ENCODE measurements at places on chromosomes 7 and 10. TPM values are rescaled to one million over a fixed set of nuclear protein-coding genes. Genes with fewer than 3 reads are reported as not detected.

Gene OPTN
- total RNA-seq: 161 TPM

DNA sequence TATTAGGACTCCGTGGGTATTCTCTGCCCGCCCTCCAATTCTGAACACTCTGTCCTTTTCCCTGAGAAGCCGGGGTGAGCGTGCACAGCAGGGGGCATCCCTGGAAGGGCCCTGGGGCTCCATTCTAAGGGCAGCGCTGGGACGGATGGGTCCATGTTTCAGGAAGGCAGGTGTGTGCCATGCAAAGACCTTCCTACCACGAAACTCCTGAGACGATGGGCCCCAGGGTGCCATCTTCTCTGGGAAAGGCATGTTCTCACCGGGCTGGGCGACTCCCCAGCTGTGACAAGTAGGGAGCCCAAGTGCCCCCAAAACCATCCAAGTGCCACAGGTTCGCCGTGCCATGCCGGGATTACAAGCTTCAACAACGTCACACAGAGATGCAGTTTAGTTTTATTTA lies 256.7 kb downstream of the DNAJB6 start:
- DNase-seq: no peak

- no peak for DNase-seq
Observed at GRCh38 chr10:130757271-130757670, 554.2 kb downstream of the TCERG1L start.

Gene PTPRZ1
- total RNA-seq: 1.6 TPM

Gene SH2D4B
- total RNA-seq: not detected

Gene ATG9B
- total RNA-seq: 1.8 TPM

- no peak for DNase-seq
Observed at GRCh38 chr7:18268571-18268970, 227.0 kb upstream of the HDAC9 start.

- no peak for DNase-seq
Observed at GRCh38 chr10:45437587-45438465, 63.8 kb downstream of the ALOX5 start.

DNA sequence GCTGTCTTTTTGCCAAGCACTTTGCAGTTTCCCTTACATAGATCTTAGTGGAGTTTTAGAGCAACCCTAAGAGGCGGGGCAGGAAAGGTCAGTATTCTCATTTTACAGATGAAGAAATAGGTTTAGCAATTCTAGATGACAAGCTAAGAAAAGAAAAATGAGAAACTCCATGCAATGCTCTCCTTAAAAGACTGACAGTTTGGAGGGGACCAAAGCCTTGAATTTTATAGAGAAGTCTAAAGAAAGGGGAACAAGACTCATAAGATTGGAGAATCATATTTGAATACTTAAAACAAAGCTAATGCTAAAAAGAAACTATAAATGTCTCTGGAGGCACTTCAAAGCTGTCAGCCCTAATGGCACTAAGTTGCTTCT lies 19.6 kb downstream of the CEP55 start:
- no peak for DNase-seq

Gene MBLAC1
- total RNA-seq: 2.7 TPM

DNA sequence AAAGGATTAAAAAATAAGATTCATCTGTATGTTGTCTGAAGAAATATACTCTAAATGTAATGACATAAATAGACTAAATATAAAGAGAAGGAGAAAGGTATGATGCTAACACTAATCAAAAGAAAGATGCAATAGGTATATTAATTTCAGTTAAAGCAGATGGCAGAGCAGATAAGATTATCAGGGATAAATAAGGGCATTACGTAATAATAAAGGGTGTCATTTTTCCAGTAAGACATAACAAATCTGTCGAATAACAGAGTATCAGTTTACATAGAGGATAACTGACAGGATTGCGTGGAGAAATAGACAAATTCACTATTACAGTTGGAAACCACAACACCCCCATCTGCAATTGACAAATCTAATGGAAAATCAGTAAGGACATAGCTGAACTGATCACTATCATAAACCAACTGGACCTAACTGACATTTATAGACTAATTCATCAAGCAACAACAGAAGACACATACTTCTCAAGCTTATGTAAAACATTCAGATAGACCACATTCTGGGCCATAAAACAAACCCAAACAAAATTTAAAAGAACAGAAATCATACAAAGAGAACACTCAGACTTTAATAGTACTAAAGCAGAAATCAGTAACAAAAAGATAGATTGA lies 384.1 kb upstream of the COBL start:
- DNase-seq: no peak

Gene AKR1C4
- not detected for total RNA-seq

DNA sequence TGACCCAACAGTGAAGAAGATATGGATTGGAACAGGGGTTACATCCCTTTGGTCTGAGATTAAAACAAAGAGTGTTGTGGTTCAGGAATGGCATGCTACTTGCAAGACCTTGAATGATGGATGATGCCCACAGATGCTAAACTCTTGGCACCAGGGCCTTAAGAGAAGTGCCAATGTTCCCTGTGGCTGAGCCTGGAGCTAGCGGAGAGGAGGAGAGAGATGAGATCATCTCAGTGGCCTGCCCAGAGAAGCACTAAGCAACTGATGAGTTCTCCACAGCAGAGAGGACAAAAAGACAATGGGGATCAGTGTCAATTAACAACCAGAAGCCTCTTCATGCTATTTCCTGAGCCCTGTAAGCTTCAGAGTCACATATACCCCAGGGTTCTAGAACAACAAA lies 97.8 kb downstream of the ELAPOR2 start:
- DNase-seq: peak; percentile 20

Gene PPP1R17
- total RNA-seq: not detected

GRCh38 chr7:19011212-19011611 lies 106.2 kb downstream of the TWIST1 start:
- DNase-seq: peak; percentile 47

DNA sequence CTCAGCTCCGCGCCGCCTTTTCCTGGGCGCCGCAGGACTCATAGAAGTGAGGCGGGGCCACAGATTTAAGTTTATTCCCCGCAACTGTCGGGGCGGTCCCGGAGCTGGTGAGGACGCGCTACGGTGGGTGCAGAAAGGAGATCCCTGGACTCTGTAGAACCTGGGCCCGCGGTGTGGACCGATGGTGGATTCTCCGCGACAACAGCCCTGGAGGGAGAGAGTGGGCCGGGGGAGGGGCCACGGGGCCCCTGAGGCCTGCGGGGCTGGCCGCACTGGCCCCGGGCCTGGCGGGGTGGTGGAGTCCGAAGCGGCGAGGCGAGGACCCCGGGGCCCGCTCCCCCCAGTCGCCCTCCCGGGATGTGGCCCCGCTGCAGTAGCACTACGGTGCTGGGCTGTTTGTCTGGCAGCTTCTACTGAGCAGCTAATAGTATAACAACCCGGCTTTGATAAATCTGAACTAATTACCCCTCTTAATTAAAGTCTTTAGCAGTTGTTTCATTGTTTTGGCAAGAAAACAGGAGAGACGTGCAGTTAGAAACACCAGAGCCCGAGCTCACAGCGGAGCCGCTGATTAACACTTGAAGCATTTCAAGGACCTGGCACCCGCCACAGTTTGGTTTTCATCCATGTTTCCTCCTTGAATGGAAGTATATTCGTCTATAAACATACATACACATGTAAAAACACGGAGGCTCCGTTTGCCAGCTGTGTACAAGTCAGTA lies 4.2 kb downstream of the FEZF1 start:
- peak; percentile 38 for DNase-seq

- DNase-seq: no peak
Observed at GRCh38 chr10:69681436-69681835, 51.4 kb downstream of the FAM241B start.

DNA sequence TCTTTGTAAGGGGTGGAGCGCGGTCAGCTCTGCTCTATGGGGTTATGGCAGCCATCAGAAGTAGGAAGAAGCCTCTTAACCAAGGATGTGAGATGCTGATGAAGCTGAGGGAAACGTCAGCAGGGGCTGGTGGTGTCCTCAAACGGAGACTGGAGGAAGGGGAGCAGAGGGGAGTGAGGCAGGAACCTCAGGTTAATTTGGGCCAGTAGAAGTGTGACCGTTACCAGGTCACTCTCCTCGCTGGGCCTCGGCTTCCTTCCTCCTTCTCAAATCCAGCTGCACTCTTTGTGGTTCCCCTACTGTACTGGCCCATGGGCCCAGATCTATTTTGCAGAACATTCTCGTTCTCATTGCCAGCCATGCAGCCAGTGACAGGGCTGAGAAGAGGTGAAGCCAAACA lies 169.5 kb downstream of the TMEM178B start:
- DNase-seq: no peak

GRCh38 chr7:154852205-154852604 lies 150.7 kb downstream of the PAXIP1 start:
- no peak for DNase-seq

- no peak for DNase-seq
Observed at GRCh38 chr7:107660381-107661080, at the start of gene SLC26A4. Gene SLC26A4 (plus strand): TSS chr7:107660828. CDS start chr7:107661642, 814 bp downstream.

DNA sequence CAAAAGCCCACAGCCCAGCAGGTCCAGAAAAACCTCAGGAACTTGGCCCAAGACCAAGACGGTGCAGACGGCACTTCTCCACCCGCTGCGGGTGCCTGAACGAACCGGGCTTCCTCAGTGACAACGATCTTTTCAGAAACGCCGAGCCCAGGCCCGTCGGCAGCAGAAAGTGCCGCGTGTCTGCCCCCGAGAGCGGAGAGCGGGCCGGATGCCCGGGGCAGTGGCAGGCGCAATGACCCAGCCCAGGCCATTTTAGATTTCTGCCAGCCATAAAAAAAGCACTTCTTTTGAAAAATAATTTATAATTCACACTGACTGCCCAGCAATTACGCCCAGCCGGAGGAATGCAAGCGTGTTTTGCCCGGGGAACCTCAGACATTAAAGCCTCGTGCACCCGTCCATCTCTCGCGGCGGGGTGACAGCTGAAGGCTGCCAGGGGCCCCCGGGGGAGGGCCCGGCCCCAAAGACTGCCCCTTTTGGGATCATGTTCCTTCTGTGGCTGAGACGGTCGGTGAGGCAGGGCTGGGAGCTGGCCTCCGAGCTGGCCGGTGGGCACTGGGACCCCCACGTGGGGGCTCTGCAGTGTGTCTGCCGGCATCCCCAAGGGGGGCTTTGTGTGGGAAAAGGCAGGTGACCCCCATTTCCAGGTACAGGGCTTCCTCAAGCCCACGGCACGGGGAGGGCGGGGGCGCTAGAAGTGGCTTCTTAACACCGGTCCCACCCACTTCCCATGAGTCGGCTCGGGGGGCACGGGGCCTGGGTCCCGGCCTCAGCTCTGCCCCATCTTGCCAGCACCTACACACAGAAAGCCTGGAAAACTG lies 71.3 kb upstream of the PDGFA start:
- DNase-seq: no peak

DNA sequence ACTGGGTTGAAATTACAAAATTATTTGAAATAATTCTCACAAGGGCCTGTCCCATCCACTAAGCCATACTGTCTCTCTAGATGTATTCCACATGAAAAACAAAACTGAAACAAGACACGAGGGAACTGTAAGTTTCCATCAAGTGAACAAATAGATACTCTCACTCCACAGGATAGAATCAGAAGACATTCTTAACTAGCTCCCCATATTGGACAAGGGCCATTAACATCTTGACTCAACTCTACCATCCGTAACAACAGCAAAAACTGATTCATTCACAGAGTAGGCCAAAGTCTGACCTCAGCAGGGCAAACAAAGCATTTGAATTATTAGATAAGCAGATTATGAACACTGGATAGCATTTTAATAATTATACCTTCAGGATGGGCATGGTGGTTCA lies 29.1 kb downstream of the UBE2H start:
- peak; percentile 92 for DNase-seq

- peak; percentile 67 for DNase-seq
Observed at GRCh38 chr10:110005719-110006118, 2.1 kb upstream of the ADD3 start.

DNA sequence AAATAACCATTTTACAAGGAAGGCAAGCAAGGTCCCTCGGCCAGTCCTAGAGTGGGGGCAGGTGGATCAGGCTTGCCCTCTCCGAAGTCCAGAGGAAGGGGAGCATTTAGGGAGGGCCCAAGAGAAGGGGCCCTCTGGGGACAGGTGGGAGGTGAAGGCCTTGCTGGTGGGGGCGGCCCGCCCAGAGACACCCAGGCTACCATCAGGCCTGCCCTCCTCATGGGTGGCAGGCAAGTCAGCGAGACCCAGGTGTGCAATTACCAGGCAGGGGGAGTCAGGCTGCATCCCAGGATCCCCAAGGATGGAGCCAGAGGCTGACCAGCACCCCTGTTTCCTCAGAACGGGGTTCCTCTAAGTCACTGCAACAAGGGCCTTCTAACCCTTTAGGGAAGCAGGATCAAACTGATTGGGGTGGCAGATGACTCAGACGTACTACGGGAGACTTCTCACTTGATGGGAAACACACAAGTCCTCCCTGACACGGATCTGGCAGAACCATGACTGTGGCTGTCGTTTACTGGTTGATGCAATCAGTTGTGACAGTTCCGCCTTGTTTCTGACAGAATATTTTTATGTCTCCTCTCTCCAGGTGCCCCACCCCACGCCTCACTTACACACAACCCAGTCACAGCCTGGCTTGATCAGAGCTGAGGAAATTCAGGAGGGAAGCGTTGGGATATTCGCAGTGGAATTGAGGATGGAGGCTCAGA lies 8.2 kb downstream of the LOXL4 start:
- no peak for DNase-seq

DNA sequence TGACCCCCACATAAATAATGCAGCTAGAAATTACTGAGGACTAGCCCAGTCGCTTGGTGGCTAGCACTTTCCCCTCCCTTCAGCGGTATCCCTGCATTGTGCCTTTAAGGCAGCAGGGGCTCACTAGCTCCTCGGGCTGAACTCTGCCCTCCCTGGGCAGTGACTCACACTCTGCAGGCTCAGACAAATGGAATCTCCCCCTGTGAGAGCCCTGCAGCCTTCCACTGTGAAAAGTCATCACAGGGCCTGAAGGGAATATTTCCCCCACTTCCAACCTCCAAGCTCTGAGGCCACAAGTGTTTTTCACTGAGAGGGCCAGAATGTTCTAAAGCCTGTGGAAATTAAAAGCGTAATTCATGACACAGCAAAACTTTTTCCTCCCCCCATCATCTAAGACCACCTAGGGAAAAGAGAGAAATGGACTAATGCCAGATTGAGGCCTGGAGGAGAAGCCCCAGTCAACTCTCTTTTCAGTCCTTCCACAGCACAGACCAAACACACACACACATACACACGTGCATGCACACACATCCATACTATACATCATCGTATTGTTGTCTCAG lies 93.6 kb upstream of the COL1A2 start:
- DNase-seq: peak; percentile 97

GRCh38 chr7:158378978-158379377 lies 208.6 kb downstream of the PTPRN2 start:
- no peak for DNase-seq

Gene SPDYE1
- not detected for total RNA-seq

DNA sequence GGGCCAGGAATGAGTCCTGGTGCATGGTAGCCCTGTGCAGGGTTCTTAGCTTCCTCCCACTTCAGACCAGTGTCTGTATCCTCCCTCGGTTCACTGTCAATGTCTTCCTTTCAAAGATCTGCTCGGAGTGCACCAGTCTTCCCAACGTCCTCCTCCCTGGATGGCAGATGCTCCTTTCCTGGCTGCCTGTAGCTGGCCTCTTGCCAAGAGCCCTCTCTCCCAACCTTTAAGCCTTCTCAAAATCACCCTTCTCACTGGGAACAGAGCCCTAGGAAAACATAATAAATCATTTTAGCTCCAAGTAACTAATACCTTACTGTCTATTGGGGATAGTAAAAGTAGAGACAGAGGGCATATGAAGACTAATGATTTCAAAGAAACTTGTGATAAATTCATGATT lies 490.6 kb downstream of the CCSER2 start:
- DNase-seq: no peak

Measured in astrocyte (in vitro differentiated cells and primary cell).